IPS-NIHi11 (cell line): ENCODE measurements at places on chromosomes 12 and 14.

DNA sequence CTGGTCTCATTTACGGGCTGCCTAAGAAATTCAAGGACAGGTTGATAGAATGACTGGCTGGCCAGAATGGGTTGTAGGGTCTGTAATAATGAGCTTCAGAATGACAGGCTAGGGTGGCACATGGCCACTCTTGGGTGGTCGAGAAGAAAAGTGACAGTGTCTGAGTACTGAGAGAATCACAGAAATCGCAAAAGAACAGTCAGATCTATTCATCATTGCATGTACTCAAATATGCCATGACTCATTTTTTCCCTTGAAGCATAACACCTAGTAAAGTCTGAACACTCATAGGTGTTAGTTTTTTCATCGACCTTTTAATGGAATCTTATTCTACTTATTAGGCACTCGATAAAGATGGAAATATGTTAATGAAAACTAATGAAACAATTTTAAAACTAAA, 37.8 kb upstream of the SEL1L start:
- no peak for DNase-seq

DNA sequence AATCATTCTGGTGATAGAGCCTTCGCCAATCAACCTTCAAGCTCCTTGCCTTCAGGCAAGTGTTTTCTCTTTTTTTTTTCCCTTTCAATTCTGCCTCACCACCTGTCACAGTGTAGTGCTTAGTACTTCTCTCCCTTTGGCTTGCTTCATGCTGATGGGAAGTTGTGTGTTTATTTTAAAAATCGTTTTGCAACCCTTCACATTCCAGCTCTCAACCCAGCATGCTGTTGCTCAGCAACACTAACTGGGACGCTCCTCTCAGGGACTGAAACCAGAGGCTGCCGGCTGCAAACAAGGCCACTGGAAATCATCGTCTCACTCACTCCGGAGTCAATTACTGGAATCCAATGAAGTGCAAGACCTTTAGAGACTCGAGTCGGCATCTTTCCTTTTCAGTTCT, 342.7 kb downstream of the PRKD1 start:
- DNase-seq = peak; percentile 11

- DNase-seq = no peak
Measured at GRCh38 chr14:105817971-105818711, 291.8 kb downstream of the TMEM121 start.

GRCh38 chr14:20846560-20846959, 43.9 kb upstream of the RNASE1 start:
- no peak for DNase-seq

GRCh38 chr12:103779410-103780092, 61.5 kb downstream of the NT5DC3 start:
- DNase-seq = no peak

DNA sequence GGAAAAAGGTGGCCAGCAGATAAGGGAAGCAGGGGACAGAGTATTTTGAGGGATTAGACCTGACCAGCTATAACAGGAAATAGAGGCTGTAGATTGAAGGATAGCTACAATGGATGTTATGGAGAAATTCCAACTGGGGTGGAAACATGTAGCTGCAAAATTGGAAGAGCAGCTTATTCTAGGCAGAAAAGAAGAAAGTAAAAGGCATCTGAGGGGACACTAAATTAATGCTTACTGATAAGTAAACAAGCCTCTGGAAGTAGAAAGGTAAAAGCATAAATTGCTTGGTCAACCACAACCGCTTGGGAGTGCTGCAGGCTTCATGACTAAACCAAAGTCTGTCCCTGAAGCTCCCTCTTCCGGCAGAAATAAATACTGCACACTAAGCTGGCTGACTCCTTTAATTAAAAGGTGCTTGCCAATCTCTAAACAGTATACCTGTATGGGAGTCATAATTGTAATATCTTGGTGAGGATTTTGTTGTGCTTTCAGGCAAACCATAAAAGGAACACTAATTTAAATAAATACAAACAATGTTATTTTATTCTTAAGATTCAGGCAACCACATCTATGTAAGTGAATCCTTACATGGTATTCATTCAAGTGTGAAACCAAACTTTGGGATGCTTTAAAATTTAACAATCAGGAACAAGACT, 7.7 kb downstream of the UBC start:
- peak; percentile 82 for DNase-seq

DNA sequence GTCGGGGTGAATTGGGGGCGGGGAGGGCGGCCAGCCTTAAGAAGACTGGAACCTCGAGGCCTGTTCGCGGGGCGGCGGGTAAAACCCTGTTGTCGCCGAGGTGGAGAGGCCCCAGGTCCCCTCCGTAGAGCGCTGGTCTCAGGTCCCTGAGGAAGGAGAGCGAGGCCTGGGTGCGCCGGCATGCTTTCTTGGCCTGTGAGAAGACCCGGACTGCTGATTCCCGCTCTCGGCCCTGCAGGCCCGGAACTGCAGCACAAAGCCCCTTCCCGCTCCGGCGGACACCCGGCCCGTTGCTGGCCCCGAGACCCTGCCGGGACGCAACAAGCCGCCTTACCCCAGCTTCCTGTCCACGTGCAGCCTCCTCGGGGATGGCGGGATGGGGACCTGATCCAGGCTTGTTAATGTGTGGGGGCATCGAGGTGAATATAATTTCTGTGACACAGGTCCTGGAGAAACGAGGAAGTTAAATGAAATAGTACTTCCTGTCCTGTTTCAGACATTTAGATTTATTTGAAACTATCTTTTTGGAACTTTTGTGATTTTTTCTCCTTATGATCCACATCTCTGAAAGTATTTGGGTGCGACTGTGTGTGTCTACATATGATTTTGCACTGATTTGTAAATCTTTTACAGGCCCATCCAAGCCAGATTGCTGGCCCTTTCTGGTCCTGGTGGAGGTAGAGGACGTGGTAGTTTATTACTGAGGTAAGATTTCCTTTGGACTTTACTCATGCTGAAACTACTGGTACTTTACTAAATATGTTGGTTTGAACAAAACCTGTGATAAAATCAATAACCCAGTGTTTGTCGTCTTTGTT, 600 bp downstream of the PNN start:
- DNase-seq = peak; percentile 46

DNA sequence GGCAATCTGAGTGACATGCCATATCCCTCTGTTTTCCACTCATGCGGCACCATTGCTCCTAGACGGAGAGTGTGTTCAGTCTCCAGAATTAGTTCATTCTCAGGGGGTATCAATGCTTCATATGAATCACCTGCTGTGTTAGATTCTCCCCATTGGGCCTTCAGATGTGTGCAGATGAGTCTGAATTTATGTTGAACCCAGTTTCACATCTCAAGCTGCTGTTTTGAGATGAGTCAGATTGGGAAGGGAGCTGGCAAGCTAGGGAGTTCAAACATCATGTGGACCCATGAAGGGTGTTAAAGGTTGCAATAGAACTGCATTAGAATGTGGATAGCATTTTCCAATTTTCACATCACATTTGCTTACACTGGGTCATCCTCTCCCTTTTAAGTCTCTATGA, 46.9 kb upstream of the KCNA1 start:
- DNase-seq = no peak

DNA sequence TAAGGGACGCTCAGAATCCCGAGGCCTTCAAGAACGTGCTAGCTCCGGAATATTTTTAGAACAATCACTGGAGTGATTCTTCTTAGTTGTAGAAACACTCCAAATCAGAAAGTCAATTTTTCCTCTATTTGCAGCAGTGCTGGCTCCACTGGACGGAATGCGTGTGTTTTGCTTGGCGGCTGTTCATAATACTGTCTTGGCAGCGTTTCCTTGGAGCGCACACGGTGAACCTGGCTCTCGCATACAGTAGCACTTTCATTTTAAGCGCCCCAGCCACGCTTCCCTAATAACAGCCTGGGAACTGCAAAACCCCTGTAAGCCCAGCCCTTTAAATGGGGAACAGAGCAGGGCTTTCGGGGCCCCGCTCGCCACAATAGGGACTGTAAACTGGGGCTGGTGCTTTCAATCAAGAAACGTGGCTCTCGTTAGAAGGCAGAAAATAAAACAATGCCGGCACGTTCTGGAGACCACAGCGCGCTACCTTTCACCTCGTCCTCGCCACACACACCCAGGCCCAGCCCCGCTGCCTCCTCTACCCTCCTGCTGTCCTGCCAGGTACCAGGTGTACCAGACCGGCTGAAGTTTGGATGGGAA, 79.9 kb downstream of the BCL11B start:
- DNase-seq = no peak

- peak; percentile 11 for DNase-seq
Measured at GRCh38 chr12:64968989-64969819, 144.8 kb downstream of the TBC1D30 start.

DNA sequence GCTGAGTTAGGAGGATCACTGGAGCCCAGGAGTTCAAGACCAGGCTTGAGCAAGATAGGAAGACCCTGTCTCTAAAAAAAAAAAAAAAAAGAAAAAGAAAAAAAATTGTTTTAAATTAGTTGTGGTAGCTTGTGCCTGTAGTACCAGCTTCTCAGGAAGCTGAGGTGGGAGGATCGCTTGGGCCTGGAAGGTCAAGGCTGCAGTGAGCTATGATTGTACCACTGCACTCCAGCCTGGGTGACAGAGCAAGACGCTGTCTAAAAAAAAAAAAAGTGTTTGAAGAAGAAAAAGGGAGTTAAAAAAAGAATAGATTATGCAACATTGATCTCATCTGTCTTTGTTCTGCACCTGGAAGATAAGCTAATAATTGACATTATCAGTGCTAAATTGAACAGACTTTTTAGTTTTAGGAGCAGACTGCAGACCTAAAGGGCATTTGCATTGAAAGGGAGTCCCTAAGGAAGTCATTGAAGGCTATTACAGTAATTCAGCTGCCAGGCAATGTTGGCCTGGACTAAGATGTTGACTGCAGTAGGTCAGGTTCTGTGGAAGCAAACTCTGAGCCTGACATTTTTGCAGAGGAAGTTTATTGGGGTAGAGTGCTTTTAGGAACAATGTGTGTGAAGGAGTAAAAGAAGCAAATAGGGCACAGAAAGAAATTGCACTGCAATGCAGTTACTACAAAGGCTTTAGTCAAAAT, 215.8 kb downstream of the PCNX1 start:
- DNase-seq = no peak

DNA sequence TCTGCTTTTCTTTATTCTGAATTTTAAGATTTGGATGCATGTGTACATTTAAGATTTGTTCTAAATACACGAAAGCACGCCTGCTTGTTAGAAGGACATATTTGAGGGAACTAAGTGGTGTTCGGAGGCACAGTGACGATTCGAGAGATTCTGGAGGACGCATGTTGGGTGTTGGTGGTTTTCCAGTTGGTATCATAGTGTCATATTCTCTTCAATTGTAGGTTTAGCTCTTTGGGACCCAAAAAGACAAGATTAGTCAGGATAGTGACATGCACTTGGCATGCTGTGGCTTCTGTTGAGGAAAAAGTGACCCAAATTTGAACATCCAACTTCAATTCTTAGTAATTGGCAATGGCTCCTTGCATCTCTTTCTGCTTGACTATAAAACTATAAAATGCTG, 30.1 kb downstream of the PRKCH start:
- no peak for DNase-seq

- no peak for DNase-seq
Measured at GRCh38 chr12:78534311-78534710, 330.3 kb upstream of the SYT1 start.

GRCh38 chr14:60166142-60166541, 944 bp upstream of the DHRS7 start:
- no peak for DNase-seq

DNA sequence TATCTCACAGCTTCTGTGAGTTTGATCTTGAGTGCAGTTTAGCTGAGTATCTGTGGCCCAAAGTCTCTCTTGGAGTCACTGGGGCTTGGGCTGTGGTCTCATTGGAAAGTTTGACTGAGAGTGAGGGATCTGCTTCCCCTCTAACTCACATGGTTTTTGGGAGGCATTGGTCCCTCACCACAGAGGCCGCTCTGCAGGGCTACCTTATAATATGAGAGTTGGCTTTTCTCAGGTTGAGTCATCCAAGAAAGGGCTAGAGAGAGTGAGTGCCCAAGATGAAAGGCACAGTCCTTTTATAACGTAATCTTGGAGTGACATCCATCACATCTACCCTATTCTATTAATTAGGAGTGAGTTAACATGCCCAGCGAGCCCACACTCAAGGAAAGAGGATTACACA, 175.8 kb downstream of the SLC41A2 start:
- no peak for DNase-seq

- no peak for DNase-seq
Measured at GRCh38 chr12:13204428-13204827, 7.9 kb downstream of the EMP1 start.

DNA sequence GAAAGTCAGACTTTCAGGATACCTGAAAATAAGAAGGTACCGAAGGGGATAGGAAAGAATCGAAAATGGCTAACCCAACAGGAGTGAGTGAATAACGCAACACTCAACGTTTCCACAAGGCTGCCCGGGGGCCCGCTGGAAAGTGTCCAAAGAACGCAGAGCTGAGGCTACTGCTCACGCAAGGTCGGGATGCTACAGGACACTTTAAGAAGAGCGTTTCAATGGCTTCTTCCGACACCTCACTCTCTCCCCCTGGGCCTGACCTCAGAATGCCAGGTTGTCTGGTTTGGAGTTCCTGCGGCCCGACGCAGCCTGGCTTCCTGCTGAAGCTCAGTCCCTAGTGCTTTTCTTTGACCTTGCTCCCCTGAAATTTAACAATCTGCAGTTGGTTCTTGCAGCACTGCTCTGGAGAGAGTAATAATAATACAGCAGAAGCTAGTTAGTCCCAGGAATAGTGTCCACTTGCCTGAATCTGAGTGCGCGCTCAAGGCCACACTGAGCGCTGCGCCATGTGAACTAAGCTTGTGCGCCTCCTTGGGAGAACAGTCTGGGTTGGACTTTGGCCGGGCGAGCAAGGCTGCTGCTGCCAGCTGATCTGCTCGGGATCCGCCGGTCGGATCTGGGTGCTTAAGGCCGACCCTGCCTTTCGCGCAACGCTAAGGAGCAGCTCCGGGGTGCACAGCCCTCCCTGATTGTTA, 2.0 kb upstream of the ALX1 start:
- peak; percentile 14 for DNase-seq

DNA sequence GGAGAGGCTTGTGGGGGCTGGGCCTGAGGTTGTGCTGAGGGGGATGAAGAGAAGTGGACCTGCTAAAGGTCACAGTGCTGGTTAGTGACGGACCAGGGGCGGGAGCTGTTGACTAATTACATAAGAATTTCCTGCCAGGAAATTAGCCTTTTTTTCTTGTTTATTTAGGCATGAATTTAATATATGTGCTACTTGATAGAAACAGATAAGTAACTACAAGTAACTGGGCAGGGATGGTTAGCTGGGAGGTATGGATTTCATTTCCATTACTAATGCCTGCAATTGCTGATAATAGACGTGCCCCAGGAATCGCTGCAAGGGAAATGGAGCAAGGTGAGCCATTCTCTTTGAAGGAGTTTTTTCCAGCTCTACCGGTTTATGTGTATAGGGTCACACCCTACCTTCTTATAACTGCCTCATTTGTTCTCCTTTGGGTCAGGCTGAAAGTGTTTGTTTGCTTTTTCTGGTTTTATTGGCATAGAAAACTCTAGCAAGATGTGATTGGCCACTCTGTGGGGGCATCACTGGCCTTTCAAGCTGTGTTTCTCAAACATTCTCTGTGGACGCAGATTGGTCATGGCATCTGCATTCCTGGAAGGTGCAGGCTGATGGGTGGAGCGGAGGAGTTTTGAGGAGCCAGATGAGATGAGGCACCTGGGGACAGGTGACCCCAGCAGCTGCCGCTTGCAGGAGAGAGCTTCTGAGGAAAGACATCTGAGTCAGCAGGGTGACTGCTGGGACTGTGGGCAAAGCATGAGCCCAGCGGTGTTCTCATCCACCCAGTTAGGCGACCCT, 19.0 kb upstream of the GPRC5A start:
- DNase-seq = peak; percentile 36
